ENCODE measurements at places on chromosomes 12 and 14.

GRCh38 chr12:76608070-76608469 is 48.5 kb upstream of the OSBPL8 start:
- no peak for DNase-seq

DNA sequence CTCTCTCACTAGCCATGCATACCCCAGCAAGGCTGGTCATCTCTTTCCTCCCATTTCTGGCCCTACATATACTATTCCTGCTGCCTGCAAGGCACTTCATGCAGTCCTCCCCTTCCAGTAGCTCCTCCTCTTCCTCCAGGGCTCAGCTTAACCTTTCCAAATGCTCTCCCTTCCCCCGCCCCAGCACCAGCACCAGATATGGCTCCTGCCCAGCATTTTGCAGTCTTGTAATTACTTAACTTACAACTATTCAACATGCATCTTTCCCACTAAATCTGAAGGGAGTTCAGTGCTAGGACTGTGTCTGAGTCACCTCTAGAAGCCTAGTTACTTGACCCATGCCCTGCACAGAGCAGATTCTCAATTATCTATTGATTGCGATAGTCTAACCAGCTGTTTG is 1.8 kb upstream of the FBXO21 start:
- DNase-seq = peak; percentile 21

DNA sequence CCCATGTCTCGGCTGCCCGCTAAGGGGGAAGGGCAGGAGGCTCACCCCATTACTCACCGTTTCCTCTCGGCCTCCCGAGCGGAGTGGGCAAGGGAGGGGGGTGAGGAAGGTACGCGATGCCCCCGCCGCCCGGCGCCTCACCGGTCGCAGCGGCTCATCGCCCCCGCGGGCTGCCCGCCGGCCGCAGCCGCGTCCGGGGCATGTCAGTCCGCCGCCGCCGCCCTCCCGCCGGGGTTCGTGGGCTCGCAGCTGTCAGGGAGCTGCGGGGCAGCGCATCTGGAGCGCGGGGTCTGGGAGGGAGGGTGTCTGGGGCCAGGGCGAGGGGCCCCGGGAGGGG is 461 bp downstream of the SLC8A3 start:
- no peak for DNase-seq

DNA sequence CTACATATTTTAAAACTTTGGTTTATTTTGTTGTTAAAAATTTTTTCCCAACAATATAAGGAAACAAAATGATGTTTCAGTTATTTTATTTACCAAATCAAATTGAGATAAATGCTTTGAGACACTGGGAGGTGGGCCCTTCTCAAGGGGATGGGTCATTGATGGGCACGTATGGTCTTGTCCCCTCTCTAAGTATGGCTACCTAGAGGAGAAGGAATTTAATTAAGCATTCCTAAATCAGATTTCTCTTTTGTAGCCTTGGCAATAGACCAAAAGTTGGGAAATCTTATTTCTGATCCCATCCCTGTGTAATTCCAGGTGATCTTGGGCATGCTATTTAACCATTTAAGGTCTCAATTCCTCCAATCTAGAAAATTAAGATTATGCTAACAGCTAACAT is 79.0 kb downstream of the SCN8A start:
- no peak for DNase-seq

- DNase-seq = no peak
These were observed 8.6 kb downstream of the CAPRIN2 start for GRCh38 chr12:30746190-30746589.

- DNase-seq = no peak
These were observed 193.6 kb upstream of the FAR2 start for GRCh38 chr12:28955491-28955890.

GRCh38 chr14:72521968-72522741 is 371.7 kb downstream of the DPF3 start:
- DNase-seq = no peak

- DNase-seq = no peak
These were observed 48.8 kb downstream of the BICDL1 start for GRCh38 chr12:120037851-120038250.

- DNase-seq = peak; percentile 90
These were observed 193.9 kb downstream of the TRHDE start for GRCh38 chr12:72465940-72466630.

GRCh38 chr14:85115921-85116320 is 414.0 kb upstream of the FLRT2 start:
- DNase-seq = no peak

DNA sequence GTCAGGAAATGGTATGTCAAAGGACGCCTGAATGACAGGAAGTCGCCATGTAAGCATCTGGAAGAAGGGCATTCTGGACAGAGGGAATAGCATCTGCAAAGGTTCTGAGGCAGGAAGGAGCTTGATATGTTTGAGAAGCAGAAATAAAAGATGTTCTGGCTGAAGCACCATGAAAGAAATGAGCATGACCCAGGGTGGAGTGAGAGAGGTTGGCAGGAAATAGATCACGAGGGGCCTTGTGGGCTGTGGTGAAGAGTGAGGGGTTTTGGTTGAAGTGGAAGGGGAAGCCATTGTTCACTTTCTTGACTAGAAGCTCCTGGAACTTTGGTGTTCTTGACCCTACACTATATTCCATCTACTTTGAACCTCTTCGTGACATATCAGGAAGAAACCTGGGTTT is 99.4 kb upstream of the PARP11 start:
- DNase-seq = no peak

- no peak for DNase-seq
These were observed 79.2 kb downstream of the C14orf132 start for GRCh38 chr14:96118391-96118790.

- no peak for DNase-seq
These were observed 46.7 kb downstream of the WBP11 start for GRCh38 chr12:14756334-14757143.

DNA sequence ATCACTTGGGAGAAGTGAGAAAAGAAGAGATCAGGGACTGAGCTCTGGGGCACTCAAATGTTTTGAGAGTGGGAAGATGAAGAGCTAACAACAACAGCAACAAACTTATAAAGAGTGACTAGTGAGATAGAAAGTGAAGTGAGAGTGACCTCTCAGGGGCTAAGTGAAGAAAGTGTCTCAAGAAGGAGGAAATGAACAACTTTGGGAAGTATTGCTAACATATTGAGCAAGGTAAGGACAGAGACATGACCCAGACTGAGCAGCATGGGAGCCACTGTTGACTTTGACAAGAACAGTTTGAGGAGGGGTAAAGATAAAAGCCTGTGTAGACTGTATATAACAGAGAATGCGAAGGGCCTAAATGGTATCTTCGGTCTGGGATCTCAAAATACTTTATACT is 155.1 kb upstream of the BTG1 start:
- DNase-seq = no peak

GRCh38 chr12:98698603-98699463 is 53.7 kb downstream of the APAF1 start:
- DNase-seq = peak; percentile 79

- DNase-seq = no peak
These were observed 107.9 kb downstream of the MYRFL start for GRCh38 chr12:69932676-69933552.

GRCh38 chr12:14621826-14622225 is 54.1 kb upstream of the PLBD1 start:
- DNase-seq = peak; percentile 31

DNA sequence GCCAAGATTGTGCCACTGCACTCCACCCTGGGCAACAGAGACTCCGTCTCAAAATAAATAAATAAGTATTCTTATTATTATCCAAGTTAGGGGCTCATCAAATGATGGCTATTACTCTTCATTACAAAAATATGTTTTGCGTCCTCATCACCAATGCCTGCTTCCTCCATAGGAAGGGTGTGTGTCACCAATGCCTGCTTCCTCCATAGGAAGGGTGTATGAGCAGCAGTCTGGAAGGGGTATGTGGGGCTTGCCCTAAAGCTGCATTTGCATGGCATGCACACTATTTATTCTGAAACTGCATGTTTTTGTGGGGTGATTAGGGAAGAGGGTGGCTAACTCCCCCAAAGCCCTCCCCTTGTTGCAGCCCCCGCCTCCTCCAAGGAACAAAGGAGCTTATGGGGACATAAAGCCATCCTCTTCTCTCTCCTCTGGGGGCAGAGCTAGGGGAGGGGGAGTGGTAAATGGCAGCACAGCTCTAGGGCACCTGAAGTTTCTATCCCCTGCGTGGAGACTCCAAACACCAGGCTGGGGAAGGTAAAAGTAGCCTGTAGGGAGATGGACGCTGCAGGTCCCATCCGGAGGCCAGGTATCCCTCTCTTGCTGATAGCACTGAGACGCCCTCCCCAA is 1.3 kb downstream of the CAMKK2 start:
- peak; percentile 50 for DNase-seq

- peak; percentile 45 for DNase-seq
These were observed 48.0 kb downstream of the SLC17A8 start for GRCh38 chr12:100404769-100405407.

- no peak for DNase-seq
These were observed 3.2 kb upstream of the CRIP1 start for GRCh38 chr14:105483300-105484068.
